ENCODE measurements at places on chromosomes 5 and 9.

DNA sequence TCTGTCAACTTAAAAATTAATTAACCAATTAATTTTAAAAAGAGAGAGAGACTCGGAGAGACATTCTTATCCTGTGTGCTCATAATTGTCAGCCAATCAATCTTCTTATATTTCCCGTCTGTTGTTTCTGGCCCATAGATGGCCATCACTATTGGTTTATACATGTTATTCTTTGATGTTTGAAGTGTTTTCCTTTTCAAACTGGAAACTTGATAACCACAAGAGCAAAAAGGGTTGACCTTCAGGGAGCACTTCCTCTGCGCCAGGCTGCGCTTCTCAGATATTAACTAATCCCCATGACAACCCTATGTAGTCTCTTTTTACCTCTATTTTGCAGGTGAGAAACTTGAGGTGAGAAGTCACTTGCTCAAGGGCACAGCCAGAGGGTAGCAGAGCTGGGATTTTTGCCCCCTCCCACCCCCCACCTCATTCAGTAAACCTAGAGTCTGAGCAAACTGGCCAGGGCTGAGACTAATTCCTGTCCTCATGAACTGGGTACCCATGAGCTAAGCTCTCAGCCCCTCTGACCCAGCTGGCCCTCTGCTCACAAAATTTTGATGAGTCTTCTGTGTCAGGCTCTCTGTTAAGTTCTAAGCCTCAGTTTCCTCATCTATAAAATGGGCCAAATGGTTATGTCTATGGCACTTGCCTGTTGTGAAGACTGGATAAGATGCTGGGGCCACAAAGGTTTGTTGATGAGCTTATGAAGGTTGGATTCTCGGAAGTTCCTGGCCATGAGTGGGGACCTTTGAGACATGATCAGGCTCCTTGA is 86.0 kb upstream of the SH3PXD2B start:
- DNase-seq, result no peak

DNA sequence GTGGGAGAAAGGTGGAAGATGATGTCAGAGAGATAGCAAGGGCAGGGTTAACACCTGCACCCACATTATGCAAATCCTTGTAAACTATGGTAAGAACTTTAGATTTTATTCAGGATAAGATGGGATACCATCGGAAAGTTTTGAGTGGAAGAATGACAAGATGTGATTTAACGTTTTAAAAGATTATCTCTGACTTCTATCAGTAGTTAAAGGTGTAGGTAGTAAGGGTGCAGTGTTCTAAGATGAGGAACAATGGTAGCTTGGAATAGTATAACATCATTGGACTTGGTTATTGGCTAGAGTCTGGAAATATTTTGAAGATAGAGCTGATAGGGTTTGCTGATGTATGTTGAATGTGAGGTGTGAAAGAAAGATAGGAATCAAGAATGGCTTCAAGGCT is 211.3 kb downstream of the CCDC171 start:
- DNase-seq, result no peak

GRCh38 chr9:127059765-127060361 is 62.6 kb downstream of the ANGPTL2 start:
- DNase-seq, result no peak

DNA sequence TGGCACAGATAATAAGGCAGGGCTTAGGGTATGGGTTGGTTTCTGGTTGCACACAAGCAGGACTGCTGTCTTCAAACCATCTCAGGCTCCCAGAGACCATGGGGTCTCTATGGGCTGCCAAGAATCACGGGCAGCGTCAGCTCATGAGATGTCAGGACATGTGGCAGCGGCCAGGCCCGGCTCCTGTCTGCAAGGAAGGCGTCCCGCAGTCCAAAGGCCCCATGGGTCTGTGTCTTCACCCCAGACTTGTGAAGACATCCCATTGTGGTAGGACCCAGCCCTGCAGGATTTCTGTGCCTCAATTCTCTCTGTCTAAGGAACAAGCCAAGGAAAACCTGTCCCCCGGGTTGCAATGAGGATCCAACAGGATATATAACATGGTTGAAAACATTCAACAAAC is 32.6 kb downstream of the IPPK start:
- DNase-seq, result no peak

- DNase-seq, result no peak
Measured at GRCh38 chr9:111953444-111953843, 56.8 kb downstream of the UGCG start.

All from GF-D8 (cell line).